Stimulated activated CD4-positive, alpha-beta T cell treated with anti-CD3 and anti-CD28 coated beads, TNF-alpha, amount 100 ng/mL, for 1 hour (primary cell): ENCODE measurements at places on chromosomes 7 and 10.

DNA sequence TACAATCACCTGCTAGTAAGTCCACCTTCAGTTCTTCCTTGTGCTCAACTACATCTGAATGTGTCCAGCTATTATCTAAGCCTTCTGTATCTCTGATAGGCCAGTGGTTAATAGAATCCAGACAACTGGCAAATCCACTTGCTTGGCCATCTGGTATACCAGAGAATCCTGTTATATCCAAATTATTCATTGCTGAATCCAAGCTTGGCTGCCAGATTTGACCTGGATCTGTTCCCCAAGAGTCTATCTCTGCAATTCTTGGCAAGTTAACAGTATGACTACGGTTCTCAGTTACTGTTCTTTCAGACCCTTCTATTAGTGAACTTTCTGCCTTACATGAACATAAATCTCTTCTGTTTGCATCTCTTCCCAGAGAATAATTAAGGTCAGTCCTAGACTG is 154.6 kb upstream of the TARP start:
- DNase-seq, result no peak

DNA sequence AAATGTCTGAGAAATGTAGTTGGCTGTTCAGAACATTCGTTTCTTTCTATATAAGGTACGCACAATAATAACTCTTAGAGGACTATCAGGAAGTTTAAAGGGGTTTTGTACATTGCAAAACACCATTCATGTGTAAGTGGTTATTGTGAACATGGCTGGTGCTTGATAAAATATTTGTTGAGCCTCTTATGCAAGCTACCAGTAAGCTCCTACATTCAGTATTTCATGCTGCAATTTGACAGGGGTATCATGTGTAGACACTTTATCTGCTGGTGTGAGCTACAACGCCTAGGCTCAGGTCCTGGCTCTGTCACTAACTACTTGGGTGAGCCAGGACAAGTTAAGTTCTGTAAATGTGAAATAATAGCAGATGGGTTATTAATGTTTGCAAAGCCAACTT is 75.5 kb downstream of the MAP3K8 start:
- no peak for DNase-seq

DNA sequence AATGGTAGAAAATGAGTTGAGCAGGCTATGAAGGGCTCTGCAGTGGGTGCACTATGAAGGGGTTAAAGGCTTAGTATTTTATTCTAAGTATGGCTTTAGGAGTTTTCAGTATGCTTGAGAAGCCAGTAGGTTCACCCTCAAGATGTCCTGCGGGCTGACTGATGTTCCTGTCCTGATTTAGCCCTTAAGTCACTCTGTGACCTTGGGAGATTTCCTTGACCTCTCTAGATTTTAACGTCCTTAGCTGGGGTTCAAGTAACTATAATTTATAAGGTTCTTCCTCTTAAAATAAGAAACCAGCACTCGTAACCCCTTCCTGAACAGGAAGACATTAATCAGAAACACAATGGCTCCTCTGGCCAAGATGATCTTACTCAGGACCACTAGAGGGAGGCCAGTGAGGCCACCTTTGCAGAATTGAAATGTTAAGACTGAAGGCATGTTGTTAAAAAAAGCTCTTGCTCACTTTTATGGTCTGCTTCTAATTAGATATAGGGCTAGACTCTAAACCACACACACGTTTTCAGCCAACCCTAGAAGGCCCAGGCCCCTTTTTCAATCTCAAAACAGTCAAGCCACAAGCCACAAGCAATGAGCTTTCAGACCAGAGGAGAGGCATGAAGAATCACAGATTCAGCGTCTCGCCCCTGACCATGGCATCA is 41.9 kb downstream of the CDK1 start:
- no peak for DNase-seq

GRCh38 chr10:78648256-78648860 is 420.4 kb upstream of the ZMIZ1 start:
- no peak for DNase-seq

DNA sequence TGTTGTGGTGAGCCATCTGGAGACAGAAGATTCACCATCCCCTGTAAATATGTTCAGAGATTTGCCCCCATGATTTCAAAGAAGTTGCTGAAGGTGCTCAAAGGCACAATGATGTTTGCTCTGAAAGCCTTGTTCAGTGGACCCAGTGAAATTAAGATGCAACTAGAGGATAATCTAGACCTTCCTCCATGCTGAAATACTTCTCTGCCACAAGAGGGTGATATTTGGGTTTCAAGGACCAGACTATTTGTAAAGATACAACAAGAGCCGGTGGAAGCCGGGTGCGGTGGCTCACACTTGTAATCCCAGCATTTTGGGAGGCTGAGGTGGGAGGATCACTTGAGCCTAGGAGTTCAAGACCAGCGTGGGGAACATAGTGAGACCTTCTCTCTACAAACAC is 13.5 kb upstream of the MSRB2 start:
- DNase-seq, result no peak

DNA sequence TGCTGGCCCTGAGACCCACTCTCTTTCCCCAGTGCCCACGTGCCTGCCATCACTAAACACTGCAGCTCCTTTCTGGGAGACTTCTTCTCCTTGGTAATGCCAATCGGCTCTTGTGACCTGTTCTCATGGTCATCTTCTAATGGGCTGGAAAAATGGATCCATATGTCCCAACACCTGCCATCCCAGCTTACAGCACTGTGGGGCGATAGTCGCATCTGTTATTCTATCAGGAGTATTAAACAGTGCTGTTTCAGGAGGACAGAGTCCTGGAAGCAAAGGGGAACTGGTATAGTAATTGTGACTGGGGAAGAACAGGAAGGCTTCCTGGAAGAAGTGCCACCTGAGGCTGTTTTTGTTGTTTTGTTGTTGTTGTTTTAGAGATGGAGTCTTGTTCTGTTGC is 411.2 kb downstream of the GLRX3 start:
- DNase-seq, result no peak

- DNase-seq, result no peak
These were observed 106.3 kb upstream of the PRPS1L1 start for GRCh38 chr7:18133921-18134320.

- DNase-seq, result no peak
These were observed 30.8 kb downstream of the GOT1 start for GRCh38 chr10:99399664-99400063.

GRCh38 chr7:40746841-40747556 is 612.2 kb downstream of the SUGCT start:
- DNase-seq, result no peak

GRCh38 chr7:111741811-111742240 is 179.5 kb upstream of the IMMP2L start:
- DNase-seq, result no peak

DNA sequence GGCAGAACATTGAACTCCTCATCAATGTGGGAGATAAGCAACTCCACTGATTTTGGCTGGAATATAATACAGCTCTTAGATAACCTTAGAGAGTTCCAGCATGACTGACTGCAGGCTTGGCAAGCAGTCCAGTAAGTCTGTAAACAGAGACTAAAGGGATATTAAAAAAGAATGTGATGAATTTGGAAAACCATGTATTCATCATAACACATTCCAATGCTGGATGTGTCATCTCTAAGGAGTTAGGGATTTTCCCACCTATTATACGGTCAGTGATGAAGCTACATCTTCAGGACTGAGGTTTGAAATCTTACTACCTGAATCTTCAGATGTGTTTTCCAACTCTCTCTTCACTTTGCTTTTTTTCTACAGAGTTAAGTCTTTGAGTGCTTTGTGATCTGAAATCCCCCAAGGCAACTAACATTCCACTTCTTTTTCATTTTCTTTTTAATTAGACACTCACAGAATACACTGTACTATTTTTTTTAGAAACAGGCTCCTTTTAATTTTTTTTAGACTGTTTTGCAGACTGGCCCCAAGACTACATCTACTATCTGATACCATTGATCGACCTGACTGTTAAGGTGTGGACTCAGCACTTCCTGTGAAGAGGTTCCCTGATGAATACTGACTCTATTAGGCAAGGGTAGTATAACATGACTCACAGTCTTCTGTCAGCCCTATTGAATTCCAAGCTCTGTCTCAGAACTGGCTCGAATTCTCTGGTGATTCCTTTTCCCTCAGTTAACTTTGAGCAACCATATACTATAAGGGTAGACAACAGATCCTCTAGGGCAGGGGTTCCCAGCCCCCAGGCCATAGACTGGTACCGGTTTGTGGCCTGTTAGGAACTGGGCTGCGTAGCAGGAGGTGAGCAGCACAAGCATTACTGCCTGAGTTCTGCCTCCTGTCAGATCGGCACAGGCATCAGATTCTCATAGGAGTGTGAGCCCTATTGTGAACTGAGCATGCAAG is 678.2 kb downstream of the GRM8 start:
- DNase-seq, result no peak

DNA sequence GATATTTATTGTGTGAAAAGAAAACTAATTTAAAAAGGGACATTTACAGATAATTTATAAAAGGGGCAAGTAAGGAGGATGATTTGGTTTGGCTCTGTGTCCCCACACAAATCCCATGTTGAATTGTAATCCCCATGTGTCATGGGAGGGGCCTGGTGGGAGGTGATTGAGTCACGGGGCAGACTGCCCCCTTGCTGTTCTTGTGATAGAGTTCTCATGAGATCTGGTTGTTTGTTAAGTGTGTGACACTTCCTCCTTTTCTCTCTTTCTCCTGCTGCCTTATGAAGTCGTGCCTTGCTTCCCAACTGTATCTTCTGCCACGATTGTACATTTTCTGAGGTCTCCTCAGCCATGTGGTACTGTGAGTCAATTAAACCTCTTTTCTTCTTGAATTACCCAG is 171.0 kb upstream of the SEMA3E start:
- DNase-seq, result no peak

- DNase-seq, result no peak
These were observed 238.5 kb downstream of the ZMYND11 start for GRCh38 chr10:373526-374309.

GRCh38 chr10:62796896-62797295 is 7.6 kb upstream of the ADO start:
- DNase-seq, result no peak

GRCh38 chr10:110966146-110966545 is 46.7 kb downstream of the SHOC2 start:
- no peak for DNase-seq

GRCh38 chr7:18939771-18940592 is 177.5 kb downstream of the TWIST1 start:
- DNase-seq, result no peak

- no peak for DNase-seq
These were observed 110.7 kb downstream of the LRMDA start for GRCh38 chr10:75542084-75542483.

GRCh38 chr7:21543528-21544302 is 876 bp downstream of the DNAH11 start:
- DNase-seq, result no peak

- DNase-seq, result no peak
These were observed 6.6 kb downstream of the C10orf90 start for GRCh38 chr10:126663880-126664279.

- DNase-seq, result no peak
These were observed 46.3 kb upstream of the FZD9 start for GRCh38 chr7:73387221-73387828.
